ENCODE measurements at places on chromosomes 12 and 14. TPM values are rescaled to one million over a fixed set of nuclear protein-coding genes. Genes with fewer than 3 reads are reported as not detected.
A peak's percentile ranks its signal among the peaks of the same experiment; 100 is the strongest.

GRCh38 chr14:104395941-104396681 lies 183.5 kb upstream of the C14orf180 start:
- DNase-seq: peak; percentile 6

DNA sequence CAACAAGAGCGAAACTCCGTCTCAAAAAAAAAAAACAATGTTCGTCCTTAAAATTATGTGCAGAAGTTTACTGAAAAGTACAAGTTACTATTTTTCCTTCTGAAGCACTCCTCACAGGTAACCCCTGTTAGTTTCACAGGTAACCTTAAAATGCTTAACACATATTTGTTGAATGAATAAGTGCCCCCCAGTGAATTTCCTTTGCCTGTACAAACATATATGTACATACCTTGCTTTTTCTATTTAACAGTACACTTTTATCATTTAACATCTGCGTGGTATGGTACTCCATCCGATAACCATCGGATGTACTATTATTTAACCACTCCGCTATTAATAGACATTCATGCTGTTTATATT lies 1.4 kb upstream of the RAB35 start:
- DNase-seq: no peak

GRCh38 chr12:110029290-110029815 lies 19.0 kb downstream of the C12orf76 start:
- no peak for DNase-seq

GRCh38 chr12:53733051-53733806 lies 6.0 kb upstream of the CALCOCO1 start:
- no peak for DNase-seq

DNA sequence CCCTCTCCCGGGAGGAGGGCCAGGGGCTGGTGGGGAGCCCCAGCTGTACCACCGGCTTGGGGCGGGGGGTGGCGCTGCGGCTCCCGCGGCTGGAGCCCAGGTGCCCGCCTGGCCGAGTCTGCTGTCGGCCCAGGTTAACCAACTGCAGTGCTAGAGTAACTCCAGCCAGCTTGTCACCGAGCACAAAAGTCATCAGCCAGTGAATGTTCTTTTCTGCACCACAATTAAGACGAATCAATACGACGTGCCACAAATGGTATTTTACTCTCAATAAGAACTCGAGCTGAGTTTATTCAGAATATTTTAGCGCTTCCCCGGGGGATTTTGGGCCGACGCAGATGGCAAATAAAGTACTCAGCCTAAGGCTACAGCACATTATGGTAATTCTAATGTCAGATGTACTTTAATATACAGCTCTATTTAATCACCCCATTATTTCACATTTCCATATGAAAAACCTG lies 83.2 kb downstream of the BCL11B start:
- no peak for DNase-seq

GRCh38 chr14:90698379-90698869 lies 117.8 kb downstream of the TTC7B start:
- DNase-seq: peak; percentile 43

Gene MAP1LC3B2
- polyA plus RNA-seq: 4.5 TPM

Gene LRRIQ1
- 2.4 TPM for polyA plus RNA-seq

All from kidney (tissue), 22 donors.